ENCODE measurements at places on chromosomes 11 and 22.

- no peak for DNase-seq
Measured at GRCh38 chr11:31443802-31444201, 65.6 kb downstream of the IMMP1L start.

GRCh38 chr11:77866336-77866735 is 45.4 kb downstream of the AAMDC start:
- DNase-seq, result no peak

DNA sequence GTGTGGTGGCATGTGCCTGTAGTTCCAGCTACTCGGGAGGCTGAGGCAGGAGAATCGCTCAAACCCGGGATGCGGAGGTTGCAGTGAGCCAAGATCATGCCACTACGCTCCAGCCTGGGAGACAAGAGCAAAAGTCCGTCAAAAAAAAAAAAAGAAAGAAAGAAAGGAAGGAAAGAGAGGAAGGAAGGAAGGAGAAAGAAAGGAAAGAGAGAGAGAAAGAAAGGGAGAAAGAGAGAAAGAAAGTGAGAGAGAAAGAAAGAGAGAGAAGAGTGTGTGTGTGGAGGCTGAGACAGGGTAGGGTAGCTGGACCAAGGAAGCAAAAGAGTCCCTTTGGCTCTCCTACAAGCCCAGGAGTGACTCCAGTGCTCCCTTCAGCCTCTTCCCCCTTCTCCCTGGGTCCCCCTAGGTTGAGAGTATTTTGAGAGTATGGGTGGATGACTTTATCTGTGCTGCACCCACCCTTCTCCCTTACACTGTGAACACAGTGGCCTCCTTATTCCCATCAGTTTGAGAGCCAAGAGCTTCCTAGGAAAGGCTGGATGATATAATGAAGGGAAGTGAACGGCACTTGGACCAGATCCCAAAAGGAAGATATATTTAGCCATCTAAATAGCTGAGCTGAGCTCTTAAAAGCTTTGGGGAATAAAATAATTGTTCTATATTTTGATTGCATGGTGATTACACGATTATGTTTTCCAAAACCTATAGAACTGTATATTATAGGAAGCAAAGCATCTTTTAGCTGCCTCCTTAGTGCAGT is 9.5 kb upstream of the DENND5A start:
- peak; percentile 24 for DNase-seq

- no peak for DNase-seq
Measured at GRCh38 chr11:5043380-5043779, 2.9 kb upstream of the OR52J3 start.

DNA sequence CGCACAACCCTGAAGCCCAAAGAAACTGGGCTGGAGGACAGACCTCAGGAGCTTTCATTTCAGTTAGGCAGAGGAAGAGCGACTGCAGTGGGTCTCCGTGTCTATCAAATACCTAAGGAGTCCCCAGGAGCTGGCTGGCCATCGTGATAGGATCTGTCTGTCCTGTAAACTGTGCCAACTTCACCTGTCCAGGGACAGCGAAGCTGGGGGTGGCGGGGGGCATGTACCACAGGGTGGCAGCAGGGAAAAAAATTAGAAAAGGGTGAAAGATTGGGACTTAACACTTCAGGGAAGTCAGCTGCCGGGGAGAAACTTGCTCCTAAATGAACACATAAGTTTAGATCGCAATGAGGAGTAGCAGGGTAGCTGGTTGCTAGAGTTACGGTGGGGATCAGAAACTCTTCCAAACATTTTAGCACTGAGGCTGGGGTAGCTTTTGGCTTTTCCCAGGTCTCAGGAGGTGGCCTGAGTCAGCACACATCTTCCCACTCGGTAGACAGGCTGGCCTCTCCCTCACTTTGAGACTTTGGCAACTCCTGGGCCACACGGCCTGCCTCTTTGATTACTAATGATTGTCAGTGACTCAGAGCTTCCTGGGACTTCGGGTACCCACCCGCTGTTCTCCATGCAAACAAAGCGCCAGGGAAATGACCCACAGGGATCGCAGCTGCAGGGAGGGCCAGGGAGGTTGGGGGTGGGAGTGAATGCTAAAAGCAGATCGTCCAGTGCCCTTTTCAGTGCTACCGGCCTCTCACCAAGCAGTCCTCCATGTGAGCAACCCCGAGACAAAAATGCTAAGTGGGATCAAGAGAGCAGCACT is 2.9 kb upstream of the MTFP1 start:
- peak; percentile 19 for DNase-seq

GRCh38 chr11:59145534-59145933 is 2.9 kb downstream of the FAM111A start:
- DNase-seq, result no peak

- DNase-seq, result no peak
Measured at GRCh38 chr11:87405356-87405755, 367.6 kb downstream of the TMEM135 start.

DNA sequence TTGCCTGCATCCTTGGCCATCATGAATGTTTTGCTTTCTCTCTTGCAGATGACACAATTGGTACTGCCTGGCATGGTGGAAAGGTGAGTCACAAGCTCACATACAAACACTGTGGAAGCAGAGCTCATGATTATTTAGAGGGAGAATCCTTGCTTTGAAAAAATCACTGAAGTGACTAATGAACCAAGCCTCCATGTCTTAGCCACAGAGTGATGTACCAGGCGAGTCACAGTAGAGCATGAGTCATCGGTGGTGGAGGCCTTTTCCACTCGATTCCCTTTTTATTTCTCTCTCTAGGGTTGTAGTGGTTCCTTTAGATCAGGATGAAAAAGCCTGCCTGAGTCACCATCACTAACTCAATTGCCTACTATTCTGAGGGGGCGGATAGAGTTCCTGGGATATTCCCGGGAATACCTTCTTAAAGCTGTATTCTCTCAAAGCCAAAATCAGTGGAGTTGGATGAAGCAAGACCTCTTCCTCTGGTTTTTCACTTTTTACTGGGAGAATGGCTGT is 49.6 kb upstream of the ALKBH3 start:
- no peak for DNase-seq

- no peak for DNase-seq
Measured at GRCh38 chr11:87150936-87151335, 113.2 kb downstream of the TMEM135 start.

DNA sequence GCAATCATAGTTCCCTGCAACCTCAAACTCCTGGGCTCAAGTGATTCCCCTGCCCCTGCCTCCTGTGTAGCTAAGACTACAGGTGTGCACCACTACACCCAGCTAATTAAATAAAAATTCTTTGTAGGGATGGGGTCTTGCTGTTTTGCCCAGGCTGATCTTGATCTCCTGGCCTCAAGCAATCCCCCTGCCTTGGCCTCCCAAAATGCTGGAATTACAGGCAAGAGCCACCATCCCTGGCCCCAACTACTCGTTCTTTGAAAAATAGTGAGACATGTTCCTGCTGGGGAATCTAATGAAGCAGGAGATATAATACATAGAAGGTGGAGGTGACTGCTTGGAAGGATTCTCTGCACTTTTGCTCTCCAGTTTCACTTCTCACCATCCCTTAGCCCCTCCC is 40.1 kb upstream of the RFPL3 start:
- DNase-seq, result no peak

- peak; percentile 9 for DNase-seq
Measured at GRCh38 chr11:11622772-11623171, 967 bp upstream of the GALNT18 start.

DNA sequence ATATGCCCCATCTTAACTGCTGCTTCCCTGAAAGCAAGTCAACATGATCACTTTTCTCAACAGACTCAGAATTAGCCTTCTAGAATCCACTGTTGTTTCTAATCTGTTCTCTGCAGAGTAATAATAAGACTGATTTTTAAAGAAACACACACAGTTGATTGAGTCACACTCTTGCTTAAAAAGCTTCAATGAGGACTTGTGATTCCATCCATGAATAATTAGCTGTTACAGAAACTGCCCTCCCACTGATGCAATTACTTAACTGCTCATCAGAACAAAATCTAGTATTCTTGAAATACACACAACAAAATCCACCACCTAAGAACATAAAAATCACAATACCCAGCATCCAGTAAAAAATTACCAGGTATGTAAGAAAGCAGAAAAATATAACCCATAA is 100.5 kb upstream of the TIMP3 start:
- DNase-seq, result no peak

GRCh38 chr11:62600367-62601121 is 1.1 kb downstream of the MTA2 start:
- no peak for DNase-seq

DNA sequence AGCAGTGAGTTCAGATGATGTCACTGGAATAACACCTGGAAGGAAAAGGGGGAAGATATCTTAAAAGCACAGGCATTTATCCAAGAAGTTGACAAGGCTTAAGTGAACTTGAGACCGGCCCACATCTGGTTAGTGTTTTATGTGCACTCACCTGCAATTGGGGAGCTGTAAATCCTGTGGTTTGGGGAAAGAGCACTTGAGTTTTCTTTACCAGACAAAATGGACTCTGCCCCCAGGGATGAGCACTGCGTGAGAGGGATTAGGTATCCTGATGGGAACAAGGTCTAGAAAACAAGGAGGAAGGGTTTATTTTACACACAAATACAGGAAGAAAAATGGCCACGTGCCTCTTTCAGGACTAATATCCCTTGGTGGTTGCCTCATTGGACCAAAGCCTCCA is 15.2 kb downstream of the E2F8 start:
- DNase-seq, result no peak

DNA sequence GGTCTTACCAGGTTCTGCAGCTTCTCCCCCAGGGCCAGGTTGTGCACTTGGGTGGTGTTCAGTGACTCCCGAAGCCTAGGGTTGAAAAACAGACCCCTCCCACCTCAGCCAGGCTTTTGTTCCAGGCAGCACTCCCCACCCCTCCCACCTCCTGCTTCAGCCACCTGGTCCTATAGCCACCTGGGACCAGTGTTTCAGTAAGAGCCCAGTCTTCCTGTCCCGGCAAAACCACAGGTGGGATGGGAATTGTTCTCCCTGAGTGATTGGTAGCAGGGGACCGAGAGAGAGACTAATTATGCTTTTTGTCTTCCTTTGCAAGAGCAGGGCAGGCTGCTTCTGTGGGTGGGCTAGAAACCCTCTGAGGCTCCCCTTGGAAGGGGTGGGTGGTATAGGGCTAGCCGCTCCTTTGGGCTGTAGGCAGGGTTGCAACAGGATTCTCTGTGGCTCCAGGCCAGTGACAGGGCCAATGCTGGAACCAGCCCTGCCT is 8.5 kb upstream of the NAALADL1 start:
- no peak for DNase-seq

GRCh38 chr11:118921929-118922744 is 3.6 kb downstream of the BCL9L start:
- DNase-seq, result no peak

DNA sequence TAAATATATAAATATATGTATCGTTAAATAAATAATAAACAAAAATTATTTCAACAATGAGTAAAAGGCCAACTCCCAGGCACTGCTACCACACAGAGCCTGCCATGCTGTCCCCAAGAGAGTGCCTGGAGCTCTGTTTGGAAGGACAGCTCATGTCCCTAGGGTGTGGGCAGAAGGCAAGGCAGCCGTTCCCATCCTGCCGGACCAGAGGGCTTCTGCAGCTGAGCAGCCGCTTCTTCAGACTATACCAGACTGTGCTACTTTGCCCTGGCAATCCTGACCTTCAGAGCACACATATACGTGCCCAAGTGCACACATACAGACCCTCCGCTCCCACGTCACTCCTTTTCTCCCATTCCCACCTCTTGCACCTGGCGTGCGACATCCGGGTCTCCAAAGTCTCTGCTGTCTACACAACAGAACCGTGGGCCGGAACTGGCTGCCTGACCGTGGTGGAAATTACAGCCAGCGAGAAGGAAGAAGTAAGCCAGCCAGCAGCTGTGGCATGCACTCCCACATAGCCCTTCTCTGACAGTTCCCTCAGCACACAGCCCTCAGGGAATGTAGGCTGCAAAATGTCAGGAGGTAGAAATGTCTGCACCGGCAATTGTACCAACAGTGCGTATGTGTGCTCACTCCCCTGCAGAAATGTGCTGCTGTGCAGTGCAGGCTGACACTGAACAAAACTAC is 24.0 kb downstream of the PAX6 start:
- no peak for DNase-seq

GRCh38 chr22:37581504-37581903 is 1.6 kb upstream of the LGALS2 start:
- no peak for DNase-seq

DNA sequence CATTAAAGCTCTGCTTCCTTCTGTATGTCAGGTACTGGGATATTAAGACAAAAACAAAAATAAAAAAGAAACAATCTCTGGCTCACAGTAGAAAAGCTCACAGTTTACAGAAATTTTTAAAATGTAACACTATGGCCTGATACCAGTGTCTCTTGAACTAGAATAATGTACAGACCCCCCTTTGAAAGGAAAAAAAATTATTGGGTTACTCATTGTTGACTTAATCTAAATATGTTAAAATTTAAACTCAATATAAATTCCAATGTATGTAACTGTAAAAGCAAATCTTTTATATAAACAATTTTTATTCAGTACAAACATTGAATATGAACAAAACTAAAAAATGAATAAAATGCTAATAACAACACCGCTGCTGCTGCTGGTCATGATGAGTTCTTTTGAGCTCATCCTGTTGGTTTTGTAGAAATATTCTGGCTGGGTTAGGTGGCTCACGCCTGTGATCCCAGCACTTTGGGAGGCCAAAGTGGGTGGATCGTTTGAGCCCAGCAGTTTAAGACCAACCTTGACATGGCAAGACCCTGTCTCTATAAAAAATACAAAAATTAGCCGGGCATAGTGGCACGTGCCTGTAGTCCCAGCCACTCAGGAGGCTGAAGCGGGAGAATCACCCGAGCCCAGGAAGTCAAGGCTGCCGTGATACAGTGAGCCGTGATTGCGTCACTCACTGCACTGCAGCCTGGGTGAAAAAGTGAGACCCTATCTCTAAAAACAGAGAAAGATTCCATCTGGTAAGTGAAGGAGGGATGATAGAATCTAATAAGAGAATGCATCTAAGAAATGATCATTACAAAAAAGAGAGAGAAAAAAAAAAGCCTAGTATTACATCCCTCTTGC is 11.8 kb upstream of the KCNE3 start:
- no peak for DNase-seq

- DNase-seq, result no peak
Measured at GRCh38 chr11:79942646-79943045, 501.8 kb upstream of the TENM4 start.

- no peak for DNase-seq
Measured at GRCh38 chr11:71349627-71350026, 97.2 kb upstream of the SHANK2 start.

GRCh38 chr22:50600538-50600937 is at the start of gene MAPK8IP2:
MAPK8IP2 (plus strand) TSS chr22:50600793; CDS start chr22:50600819, 26 bp downstream.
- peak; percentile 35 for DNase-seq

DNA sequence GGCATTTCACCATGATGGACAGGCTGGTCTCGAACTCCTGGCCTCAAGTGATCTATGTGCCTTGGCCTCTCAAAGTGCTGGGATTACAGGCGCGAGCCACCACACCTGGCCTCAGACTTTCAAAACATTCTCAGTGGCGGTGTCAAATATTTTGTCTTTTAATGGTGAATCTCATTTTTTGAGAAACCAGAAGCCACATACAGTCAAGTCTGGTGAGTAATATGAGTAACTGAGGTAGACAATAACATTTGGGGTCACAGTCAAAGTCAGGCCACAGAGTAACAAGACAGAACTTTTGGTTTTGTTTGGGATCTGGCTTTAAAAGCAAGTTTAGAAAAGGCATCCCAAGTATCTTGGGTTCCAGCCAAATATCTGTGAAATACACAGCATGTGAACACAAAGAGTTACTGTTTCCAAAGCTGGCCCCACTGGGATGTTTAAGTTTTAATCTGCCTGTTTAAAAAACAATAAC is 5.6 kb upstream of the TMA7B start:
- no peak for DNase-seq

Measured in NCI-H1105 treated with DMSO at 0.1 percent for 48 hours (cell line).